ENCODE measurements at places on chromosomes 3 and 15.

GRCh38 chr15:76431971-76432370, 95.4 kb downstream of the ISL2 start:
- DNase-seq: peak; percentile 93

GRCh38 chr3:27275441-27275990, 93.7 kb downstream of the NEK10 start:
- DNase-seq: no peak

- no peak for DNase-seq
Observed at GRCh38 chr3:67090474-67090873, 92.4 kb downstream of the KBTBD8 start.

DNA sequence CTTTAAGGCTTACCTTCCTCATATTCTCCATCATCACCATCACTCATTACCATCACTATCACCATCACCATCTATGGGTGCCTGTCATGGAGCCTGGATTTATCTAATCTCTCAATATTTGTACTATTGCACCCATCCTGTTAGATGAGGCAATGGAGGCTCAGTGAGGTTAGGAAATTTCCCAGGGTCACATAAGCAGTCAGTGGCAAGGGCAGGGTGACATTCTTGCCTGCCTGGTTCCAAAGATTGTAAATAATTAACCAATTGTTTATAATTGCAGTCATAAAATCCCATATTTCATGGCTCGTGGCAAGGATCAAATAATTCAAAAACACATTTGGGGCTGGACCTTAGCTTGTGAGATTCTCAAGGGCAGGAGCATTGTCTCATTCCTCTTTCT, 55.2 kb downstream of the MGLL start:
- no peak for DNase-seq

All from eye (tissue), 1 donor.